ENCODE measurements at places on chromosomes 6 and 20. TPM values are rescaled to one million over a fixed set of nuclear protein-coding genes. Genes with fewer than 3 reads are reported as not detected.

The XKR7 gene
- not detected for total RNA-seq

DNA sequence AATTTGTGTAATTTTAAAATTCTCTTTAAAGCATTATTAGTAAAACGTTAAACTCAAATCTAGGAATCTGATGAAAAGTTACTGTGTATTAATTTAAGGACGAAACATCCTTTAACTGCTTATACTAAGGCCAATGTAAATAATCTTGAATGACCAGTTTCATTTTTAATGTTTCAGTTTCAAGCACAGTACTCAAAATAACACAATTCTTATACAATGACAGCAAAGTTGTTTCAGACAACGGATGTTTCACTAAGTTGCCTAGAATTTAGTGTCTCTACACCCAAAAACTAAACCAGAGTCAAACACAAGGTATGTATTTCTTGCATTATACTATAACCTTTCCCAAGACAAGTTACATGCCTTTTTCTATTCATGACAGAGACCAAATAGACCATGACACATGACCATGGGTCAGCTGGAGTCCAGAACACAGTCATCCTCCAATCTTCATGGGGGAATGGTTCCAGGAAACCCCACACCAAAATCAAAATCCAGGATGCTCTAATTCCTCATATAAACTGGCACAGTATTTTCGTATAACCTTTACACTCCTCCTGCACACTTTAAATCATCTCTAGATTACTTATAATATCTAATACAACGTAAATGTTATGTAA is 7.7 kb downstream of the PHIP start:
- no peak for DNase-seq

- DNase-seq, result no peak
Measured at GRCh38 chr6:159761129-159761872, 544 bp upstream of the ACAT2 start.

DNA sequence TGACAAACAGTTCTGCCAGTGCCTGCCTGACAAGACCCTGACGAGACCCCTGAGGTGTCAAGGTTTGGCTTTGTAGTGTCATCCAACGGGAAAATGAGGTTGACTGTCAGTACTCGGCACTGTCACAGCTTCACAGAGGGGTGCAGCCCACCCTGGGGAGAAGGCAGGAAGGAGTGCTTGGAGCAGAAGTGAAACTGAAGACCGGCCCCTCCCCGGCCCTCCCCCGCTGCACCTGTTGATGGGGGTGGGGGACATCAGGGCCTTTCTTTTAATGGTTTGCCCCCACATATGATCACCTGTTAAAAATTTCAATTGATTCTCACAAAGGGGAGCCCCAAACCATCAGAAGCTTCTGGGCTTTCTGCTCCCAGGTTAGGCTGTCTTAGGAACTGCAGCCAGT is 6.8 kb downstream of the PMEPA1 start:
- DNase-seq, result no peak

All from GM12878 (cell line).